ENCODE measurements at places on chromosomes 6 and 20. TPM values are rescaled to one million over a fixed set of nuclear protein-coding genes. Genes with fewer than 3 reads are reported as not detected.
A peak's percentile ranks its signal among the peaks of the same experiment; 100 is the strongest.

Gene FNDC11
- total RNA-seq: not detected

Gene TRAPPC3L
- total RNA-seq: not detected

DNA sequence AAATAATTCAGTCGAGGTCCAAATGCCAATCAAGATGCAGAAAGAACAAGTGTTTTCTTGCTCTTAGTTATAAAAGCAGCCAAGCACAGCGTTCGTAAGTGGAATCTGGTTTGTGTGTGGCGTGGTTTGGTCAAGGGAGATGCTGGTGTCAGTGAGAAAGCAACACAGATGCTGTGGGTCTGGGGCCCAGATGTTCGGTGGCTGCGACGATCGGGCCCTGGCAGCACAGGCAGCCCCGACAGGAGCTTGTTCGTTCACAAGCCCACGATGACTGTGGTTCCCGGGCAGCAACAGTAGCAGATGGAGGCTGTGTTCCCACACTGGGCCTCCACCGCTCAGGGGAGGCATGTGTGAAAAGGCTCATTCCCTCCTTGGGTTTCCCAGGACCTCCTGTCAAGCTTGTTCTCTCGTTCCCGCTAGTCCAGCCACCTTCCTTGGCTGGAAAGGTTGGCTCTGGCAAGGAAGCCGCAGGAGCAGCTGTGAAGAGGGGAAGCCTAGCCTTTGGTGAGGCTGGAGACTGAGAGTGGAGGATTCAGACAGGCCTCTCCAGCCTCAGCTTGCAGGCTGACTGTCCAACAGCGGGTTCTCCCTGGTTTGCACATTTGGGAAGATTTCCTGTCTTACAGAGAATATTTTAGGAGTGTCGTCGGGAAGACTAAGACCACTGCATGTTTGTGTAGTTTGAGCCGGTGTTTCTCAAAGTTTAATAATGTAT, 304.7 kb downstream of the QKI start:
- peak; percentile 13 for DNase-seq

Gene BLTP3A
- 5.5 TPM for total RNA-seq

Gene CSNK2B
- 11.3 TPM for total RNA-seq

GRCh38 chr6:113971741-113972140, 793 bp upstream of the HDAC2 start:
- no peak for DNase-seq

Gene SNRNP48
- 138 TPM for total RNA-seq

DNA sequence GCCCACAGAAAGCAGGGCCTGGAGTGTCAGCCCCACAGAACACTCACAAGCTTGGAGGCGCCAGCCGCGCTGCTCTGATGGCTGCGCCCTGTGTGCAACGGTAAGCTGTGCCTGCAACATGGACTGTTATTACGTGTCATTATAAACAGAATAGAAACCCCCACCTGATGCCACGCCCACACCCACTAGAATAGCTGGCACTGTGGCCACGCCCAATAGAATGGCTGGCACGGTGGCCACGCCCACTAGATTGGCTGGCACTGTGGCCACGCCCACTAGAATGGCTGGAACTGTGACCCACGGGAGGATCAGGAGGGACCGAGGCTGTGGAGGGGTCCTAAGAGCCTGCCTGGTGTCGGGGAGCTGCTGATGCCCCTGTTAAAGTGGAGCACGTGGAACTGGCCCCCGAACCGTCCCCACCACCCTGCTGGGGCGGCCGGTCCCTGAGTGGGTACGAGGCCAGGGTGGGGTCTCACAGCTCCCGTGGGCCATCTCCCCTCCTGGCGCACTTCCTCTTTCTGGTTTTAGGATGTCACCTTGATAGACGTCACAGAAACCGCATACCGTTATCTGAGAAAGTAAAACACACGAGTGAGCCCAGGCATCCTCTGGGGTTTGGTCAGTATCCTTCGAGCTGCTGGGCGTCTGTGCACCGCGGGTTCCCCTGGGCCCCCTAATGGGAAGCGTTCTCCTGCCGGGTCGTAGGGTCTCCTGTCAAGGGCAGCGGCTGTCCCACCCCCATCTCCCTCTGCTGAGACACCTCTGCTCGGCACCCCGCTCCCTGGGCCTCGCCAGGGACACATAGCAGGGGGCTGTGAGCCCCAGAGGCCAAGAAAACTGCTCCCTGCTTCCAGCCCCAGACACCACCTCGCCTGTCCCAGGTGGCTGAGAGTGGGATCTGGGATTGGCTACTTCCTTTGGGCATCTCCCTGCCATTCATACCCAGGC, 25.4 kb downstream of the SLC17A9 start:
- peak; percentile 60 for DNase-seq

Gene BNIP5
- 14.8 TPM for total RNA-seq

- DNase-seq: peak; percentile 26
These were observed 1378.6 kb upstream of the DEFB115 start for GRCh38 chr20:29878777-29879442.

- peak; percentile 63 for DNase-seq
These were observed 593 bp upstream of the COL9A3 start for GRCh38 chr20:62816031-62816883.

Gene RIN2
- total RNA-seq: 69.8 TPM

DNA sequence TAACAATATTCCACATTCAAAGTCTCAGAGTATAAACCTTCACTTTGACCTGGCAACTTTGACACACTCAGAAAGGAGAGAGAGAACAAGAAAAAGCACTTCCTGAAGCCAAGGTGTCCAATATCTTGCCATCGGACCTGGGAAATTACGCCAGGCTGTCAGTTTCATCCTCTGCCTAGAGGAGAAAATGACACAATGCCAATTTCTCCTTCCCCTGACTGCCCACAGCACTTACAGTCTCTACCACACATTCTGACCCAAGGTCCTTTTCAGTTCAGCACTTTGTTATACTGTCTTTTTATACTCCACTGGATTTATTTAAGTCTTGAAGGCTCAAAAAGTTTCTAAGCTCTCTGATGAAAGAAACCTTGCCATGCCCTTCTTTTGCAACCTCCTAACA, 250.4 kb downstream of the GMPR start:
- no peak for DNase-seq

DNA sequence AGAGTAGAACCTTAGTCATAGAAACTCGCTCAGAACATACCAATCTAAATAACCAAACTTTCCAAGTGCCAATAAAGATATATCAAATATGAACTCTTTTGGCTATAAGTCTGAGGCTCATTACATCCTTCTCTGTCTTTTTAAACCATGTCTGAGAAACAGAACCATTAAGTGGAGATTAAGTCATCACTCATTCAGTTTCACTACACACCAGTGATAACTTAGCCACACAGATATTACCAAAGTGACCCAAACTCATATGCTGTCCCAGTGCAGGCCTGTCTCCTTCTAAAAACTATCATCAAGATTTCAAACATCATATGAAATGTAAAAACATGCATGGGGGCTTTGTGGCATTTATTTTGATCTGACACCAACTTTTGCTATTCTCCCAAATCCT, 12.0 kb downstream of the GCLC start:
- no peak for DNase-seq

- DNase-seq: no peak
These were observed 27.1 kb downstream of the PPP1R3G start for GRCh38 chr6:5112066-5112799.

DNA sequence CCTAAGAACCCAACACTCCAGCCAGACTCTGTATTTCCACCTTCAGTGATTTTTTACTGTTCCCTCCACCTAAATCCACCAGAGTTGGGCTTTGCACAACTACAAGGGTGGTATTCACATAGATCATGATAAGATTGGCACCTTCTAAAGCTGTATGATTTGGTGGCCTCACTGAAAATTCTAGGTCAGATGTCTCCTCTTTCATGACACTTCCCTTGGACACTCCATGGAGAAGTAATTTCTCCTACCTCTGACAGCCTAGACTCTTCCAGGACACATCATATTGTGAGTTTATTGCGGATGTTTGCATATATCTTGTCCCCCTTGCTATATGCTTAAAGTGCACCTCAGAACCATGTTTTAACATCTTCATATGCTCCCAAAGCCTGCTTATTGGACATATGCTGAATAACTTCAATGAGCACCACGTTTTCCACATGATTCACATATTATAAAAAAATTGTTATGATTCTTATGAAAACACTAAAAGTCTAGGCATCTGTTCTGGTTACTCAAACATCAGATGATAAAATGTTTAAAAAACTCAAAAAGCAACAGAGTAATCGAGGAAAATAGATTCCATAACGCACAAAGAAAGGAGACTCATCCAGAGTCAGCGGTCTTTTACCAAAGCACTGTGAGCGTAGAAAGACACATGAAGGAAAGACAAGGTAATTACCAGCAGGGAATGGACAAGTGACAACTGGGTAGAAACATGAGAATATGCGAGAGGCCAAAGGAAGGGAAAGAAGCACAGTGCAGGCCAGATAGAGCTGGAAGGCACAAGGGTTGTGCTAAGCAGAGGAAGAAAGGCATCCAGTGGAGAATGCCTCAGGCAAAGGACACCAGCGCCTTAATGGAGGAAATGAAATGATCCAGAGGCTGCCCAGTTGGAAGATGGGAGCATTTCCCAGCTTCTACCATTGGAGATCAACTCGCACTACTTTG, 46.5 kb downstream of the KIF16B start:
- DNase-seq: no peak

GRCh38 chr6:6758915-6759654, 170.6 kb downstream of the LY86 start:
- peak; percentile 66 for DNase-seq

Gene OPN5
- total RNA-seq: not detected

DNA sequence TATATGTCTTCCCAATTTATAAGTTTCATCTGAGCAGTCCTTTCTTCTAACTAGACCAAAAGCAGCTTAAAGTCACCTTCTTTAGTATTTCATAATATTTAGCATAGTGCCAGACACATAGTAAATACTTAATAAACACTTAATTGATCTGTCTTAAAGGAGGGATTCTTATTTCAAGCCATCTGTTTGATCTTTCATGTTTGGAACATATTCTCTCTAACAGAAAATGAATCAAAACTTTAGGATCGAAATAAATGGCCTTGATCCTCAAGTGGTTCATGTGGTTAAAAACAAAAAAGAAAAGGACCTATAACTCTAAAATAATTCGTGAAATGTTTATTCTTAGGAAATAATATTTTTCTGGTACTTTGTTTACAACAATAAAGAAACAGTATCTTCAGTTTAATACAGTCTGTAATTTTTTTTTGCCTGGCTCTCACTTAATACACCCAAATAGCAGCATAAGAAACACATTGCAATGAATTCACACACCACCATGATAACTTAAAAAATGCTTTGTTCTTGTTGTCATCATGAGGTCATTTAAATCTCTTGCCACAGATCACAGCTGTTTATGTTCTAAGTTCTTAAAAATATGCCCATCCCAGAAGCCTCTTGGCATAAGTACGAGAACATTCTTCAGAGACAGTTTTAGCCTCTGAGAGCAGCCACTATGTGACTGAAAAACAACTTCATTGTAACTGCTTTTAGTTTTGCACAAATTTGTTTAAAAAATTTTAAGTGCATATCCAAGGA, 48.1 kb downstream of the ESF1 start:
- DNase-seq: peak; percentile 41

- DNase-seq: peak; percentile 93
These were observed 39.8 kb downstream of the SRSF3 start for GRCh38 chr6:36633915-36634314.

DNA sequence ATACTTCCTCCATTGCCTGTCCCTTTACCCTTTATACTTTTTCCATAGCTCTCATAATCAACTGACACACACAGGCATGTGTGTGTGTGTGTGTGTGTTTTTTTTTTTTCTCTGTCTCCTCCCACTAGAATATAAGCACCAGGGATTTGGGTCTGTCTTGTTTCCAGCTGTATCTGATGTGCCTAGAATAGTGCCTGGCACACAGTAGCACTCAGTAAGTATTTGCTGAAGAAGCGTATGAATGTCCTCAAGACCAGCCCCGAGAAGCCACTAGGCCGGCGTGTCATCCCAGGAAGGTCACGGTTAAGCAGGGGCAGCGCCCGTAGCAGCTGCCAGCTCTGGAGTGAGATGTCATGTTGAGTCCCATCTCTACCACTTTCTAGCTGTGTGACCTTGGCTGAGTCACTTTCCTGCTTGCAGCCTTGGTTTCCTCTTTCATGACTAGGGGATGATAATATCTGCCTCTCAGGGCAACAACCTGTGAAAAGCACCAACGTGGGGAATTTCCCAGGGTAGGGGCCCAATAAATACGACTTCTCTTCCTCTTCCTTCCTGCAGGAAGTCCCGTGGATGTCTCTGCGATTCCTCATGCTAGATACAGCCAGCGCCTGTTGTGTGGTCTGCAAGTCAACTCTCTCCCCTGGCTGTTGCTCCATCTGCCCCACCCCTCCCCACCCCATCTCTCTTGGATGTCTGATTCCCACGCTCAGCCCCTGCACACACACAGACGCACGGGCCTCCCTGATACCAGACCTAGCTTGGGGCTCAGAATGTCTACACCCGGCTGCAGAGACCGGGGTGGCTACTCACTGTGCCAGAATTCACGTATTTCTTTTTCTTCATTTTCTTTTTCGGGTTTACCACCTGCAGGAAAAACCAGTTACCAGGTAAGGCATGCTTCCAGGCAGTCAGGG, 58.1 kb downstream of the RAB44 start:
- peak; percentile 38 for DNase-seq

Gene KCNS1
- total RNA-seq: not detected

DNA sequence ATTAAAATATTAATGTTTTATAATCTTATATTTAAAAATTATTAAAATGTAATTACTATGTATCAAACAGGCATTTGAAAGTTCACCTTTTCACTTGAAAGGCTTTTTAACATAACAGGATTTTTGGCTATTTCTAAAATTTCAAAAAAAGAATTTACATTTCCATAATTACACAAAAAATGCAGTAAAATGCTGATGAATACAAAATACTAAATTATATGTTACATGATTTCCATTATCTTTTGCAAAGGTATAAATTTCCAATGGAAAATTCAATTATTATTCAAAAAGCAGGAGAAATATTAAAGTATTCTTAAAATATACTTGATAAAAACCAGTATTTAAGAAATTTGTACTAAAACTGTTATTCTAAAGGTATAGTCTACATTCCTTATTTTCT, 66.1 kb downstream of the PHIP start:
- no peak for DNase-seq

- DNase-seq: no peak
These were observed 537.9 kb upstream of the JARID2 start for GRCh38 chr6:14707971-14708465.

DNA sequence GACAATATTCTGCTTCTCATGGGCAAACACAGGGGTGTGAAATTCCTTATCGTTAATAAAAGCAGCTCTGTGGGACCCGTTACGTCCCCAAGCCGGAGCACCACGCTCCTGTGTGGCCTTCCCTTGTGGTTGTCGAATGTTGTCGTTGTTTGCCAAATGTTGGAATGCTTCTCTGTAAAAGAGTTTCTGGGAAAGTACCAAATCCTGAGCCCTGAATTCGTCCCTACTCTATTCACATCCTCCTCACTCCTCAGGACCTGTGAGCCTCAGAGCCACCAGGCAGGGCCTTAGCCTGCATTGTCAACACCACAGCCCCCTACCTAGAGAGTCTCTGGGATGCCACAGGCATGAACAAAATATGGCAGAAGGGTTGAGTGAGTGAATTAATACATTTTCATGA, 64.0 kb downstream of the THBS2 start:
- DNase-seq: no peak

Gene TRIM15
- total RNA-seq: not detected

- DNase-seq: no peak
These were observed 115.6 kb downstream of the MAP3K7 start for GRCh38 chr6:90471263-90471662.

- peak; percentile 36 for DNase-seq
These were observed 19.4 kb downstream of the TMEM200A start for GRCh38 chr6:130385064-130385695.

Gene DAAM2
- 35.7 TPM for total RNA-seq

GRCh38 chr6:154257067-154257466, 99.5 kb downstream of the IPCEF1 start:
- no peak for DNase-seq

Measured in stomach (tissue), 19 donors.